ENCODE measurements at places on chromosomes 16 and 17.

GRCh38 chr17:68248891-68249290, 1.0 kb downstream of the AMZ2 start:
- DNase-seq: no peak

- DNase-seq: no peak
These were observed 14.7 kb upstream of the ZG16 start for GRCh38 chr16:29763326-29763725.

GRCh38 chr17:69417545-69418483, 3.3 kb downstream of the MAP2K6 start:
- DNase-seq: no peak

- DNase-seq: no peak
These were observed 4.7 kb upstream of the DLX4 start for GRCh38 chr17:49964303-49964768.

DNA sequence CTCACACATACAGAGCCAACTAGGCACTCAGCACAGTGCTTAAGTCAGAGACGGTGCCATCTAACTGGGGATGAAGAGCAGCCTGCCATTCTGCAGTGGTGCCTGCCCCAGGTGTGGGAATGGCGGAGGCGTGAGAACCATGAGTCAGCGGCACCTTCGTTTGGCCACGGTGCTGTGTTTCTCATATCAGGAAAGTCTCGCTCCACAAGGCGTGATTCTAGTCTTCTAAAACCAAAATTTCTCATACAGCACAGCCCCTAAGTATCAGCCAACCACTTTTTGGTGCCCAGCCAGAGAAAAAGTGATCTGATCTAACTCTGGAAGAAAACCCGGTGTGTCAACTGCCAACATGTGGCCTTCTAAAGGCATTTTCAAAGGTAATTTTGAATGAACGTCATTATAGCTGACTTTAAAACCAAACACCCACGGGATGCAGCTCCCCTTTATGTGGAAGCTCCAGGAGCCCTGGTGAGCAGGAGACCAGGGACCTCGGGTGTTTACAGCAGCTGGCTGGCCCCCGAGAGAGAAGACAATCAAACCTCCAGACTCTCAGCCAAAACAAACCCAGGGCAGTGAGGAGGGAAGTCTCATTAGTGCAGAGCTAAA, 54.6 kb downstream of the ABCC12 start:
- no peak for DNase-seq

DNA sequence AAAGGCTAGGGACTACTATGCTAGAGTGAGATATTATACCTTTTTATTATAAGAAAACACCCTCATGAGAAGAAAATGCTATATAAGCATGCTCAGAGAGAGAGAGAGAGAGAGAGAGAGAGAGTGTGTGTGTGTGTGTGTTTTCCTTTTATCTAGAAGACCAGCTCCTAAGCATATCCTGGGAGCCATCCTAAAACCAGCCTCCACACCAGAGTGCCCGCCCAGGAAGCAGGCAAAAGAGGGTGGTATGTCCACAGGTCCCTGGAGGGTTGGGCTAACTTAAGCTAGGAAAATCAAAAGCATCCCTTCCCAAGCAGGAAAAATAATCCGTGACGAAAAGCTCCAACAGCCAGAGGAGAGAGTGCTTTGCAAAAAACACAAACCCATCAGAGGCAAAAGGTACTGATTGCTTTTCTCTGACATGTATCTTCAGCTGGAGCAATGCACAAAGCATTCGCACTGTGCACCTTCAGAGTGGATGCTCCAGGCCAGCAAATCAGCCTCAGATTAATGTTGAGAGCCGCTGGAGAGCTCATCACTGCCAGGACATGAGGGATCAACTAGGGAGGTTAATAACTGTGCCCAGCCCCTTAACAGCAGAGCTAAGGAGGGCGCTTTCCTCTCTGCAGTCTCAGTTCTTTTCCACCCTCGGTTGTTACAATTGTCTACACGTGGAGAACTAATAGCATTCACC, 125.1 kb downstream of the SLC39A11 start:
- DNase-seq: no peak

- no peak for DNase-seq
These were observed 11.9 kb downstream of the GSE1 start for GRCh38 chr16:85625053-85625452.

DNA sequence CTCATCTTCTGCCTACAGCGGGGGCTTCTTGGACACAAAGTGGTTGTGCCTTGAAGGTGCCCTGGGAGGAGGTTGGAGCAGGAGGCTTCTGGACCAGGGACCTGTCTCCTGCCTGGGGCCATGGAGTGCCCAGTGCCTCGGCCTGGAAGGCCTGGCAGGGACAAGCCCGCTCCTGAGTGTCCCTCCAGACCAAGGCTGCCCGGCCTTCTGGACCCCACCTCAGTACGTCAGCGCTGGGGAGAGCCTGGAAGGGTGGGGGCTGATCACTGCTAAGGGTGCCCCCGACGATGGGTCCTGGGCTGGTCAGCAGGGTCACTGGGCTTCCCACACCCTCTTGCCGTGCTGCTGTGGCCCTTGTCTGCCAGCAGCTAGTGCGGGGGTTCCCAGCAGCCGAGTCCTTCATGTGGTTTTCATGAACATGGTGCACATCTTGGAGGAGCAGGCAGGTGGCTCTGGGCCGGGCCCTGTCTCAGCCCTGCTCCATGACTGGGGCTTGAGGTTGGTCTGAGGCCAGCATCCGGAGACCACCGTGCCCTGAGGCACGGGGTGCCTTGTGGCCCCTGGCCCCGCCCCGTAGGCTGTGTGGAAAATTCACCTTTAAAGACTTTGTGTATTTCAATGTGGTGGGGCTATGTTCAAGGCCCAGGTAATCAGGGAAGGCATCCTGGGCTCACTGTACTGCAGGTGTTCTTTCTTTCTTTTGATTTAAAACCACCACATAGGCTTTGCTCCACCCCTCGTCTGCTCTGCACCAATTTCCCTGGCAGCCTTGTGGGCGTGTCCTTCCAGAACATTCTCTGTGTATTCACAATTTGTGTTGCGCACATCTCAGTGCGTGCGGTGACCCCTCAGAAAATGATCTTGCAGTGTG, 22.4 kb downstream of the MGRN1 start:
- no peak for DNase-seq

DNA sequence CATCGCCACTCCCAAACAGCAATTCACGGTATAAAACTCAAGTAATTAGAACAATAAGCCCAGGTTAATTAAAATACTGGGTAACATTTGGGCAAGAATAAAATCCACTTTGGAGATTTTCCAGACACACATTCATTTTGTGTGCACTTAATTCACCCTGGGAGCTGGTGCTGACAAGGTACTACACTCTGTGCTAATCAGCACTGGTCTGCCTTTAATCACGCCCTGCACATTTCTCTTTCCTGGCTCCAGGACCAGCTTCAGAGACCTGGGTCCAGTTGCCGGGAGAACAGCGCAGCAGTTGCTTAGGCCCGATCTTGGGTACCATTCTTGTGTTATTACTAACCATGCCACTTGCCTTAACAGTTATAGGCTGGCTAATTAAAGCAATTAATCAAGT, 23.7 kb upstream of the ASIC2 start:
- DNase-seq: no peak

GRCh38 chr16:57748596-57748995, 13.0 kb downstream of the KATNB1 start:
- no peak for DNase-seq

GRCh38 chr17:58351182-58351581, 819 bp downstream of the SUPT4H1 start:
- DNase-seq: no peak

DNA sequence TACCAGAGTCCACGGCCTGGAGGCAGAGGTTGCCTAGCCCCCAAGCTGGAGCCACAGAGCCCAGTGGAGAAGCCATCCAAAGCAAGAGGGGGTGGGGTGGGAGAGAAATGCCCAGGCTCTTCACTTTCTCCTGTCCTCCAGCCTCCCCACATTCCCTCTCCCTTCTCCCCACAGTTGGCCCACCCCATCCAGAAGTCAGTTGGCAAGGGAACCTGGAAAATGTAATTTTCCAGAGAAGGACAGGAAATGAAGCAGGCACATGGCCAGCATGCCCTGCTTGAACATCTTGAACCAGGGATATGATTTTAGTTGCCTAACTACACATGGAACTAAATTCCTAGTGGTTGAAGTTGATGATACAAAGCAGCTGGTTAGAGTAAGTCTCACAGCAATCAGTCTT, 73.3 kb upstream of the IRX6 start:
- no peak for DNase-seq

DNA sequence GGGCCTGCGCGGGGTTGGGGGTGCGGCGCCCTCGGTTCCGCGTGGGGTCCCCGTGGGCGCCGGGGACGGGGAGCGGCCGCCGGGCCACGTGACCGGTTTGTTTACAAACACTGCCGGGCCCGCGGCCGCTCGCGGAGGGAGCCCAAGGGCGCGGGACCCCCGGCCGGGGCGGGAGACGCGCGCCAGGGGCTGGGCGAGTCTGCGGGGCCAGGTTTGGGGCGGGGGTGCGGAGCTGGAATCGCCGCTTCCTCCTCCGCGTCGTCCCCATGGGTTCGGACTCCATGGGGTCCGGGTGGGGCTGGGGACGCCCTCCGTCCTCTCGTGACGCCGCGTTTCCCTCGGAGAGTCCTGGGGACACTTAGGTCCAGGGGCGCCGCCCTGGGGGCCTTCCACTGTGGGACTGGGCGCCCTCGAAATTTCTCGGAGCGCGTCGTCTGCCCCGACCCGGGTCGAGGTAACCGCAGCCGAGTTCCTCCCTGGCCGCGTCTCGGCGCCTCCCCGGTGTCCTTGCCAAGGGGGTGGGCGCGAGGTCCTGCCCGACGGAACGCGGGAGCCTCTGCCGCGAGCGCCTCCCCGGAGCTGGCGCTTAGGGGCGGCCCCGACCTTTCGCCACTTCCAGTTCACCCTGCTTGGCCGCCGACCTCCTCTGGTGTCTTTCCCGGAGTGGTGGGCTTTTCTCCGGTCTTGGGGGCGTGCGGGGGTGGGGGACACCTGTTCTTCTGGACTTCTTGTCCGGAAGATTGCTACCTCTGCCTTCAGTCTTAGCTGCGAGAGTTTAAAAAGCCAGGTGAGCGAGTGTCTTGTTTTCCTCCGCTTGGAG, 684 bp downstream of the YPEL2 start:
- DNase-seq: no peak

GRCh38 chr16:49019081-49019633, 262.5 kb downstream of the CBLN1 start:
- no peak for DNase-seq

DNA sequence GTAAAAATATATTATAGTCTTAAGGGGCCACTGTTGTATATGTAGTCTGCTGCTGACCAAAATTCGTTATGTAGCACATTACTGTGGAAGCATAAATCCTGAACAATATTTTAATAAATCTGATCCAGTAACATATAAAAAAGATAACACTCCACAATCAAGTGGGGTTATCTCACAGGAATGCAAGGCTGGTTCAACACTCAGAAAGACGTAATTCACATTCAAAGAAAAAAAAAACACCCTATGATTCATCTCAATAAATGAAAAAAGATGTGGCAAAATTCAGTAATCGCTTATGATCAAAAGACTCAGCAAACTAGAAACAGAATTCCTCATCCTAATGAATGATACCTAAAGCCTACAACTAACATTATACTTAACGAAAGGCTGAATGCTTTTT, 47.8 kb downstream of the CREBBP start:
- no peak for DNase-seq

GRCh38 chr17:17440010-17440843, 36.6 kb upstream of the MED9 start:
- DNase-seq: no peak

DNA sequence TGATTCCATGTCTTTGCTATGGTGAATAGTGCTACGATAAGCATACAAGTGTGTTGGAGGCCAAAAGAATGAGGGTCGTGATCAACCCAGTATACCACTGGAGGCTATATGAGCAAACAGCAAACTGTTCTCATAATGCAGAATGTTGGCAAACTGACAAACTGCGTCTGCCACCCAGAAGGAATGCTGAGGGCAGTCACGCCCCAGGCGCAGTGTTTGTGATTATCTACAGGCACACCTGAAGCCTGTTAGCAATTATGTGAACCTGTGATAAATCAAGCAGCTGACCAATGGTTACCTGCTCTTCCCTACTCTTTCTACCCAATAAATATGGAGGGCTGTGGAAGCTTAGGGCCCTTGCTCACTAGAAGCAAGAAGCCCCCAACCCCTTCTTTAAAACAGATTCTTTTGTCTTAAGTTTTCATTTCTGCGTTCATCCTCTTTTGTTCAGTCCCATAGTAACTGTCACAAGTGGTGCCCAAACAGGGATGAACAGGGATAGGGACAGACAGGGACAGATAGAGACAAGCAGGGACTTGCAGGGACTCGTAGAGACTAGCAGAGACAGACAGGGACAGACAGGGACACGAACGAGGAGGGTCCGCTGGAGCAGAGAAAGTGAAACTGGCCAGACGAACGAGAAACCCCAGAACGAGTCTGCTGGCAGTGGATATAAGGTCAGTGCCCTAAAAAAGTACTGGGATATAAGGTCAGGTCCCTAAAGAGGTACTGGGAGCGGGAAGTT, 25.1 kb downstream of the CD300LG start:
- DNase-seq: no peak

DNA sequence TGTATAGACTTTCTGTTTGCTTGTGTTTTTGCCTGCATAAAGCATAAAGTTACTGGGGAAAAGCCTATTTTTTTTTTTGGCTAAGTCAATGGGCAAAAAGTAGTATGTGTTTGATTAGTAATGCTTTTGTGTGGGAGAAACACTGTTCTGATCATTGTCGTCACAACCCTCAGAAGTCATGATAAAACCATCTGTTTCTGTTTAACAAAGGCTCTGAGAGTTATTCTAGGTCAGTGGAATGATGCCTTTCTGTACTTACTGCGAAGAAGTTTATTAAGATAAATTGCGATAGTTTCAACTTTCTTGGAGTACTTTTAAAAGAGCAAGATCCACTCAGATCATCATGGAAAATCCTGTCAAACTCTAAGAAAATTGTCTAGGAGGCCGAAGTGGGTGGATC, 80.9 kb downstream of the PRKCA start:
- no peak for DNase-seq

GRCh38 chr17:9109933-9110332, 88.6 kb downstream of the NTN1 start:
- no peak for DNase-seq

DNA sequence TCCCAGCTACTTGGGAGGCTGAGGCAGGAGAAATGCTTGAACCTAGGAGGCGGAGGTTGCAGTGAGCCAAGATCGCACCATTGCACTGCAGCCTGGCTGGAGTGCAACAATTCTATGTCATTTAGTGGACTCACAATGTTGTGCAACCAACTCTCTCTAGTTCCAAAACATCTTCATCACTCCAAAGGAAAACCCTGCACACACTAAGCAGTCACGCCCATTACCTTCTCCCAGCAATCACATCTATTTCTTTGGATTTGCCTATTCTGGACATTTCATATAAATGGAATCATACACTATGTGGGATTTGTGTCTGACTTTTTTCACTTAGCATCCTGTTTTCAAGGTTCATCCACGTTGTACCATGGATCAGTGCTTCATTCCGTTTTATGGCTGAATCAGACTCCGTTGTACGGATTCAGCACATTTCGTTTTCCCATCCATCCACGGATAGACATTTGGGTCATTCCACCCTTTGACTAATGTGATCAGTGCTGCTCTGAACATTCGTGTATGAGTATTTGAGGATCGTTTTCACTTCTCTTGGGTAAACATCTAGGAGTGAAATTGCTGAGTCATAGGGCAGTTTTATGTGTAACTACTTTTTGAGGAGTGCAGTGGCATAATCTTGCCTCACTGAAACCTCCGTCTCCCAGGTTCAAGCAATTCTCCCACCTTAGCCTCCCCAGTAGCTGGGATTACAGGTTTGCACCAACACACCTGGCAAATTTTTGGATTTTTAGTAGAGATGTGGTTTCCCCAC, 45.4 kb upstream of the EMP2 start:
- DNase-seq: no peak
